ENCODE measurements at places on chromosomes 7 and 10.
A peak's percentile ranks its signal among the peaks of the same experiment; 100 is the strongest.

DNA sequence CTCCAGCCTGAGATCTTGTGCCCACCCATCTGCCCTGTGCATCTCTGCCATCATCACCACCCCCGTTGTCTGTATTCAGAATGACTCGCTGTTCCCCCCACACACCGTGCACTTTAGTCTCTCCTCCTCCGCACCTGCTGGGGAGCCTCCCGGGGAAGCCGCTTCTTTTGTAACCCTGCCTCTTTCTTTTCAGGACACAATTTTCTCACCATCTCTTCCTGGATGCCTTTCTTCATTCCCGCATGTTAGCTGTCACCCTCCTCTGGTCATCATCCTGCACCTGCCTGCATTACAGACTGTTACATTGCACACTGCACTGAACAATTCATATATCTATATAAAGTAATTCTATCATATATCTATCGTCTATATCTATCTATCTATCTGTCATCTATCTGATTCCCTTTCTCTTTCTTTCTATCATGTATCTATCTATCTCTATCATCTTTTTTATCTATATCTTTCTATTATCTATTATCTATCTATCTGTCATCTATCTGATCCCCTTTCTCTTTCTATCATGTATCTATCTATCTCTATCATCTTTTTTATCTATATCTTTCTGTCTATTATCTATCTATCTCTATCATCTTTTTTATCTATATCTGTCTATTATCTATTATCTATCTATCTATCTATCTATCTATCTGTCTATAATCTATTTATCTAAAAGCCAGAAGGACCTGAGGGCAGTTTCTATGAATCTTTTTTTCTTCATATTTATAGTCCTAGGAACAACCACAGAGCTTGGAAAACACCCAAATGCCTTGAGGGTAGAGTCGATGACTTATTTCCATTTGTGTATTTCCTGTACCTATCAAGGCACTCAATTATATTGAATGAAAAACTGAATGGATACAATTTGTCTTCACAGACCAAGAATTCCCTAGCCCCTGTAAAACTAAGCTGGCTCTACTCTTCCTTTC lies 642.5 kb downstream of the ACTR3B start:
- H3K4me1 ChIP-seq: no peaks in the 10 kb centered on the region
- no peak overlapping the region for H3K4me3 ChIP-seq
- no peak overlapping the region for H3K27ac ChIP-seq
- no peak for DNase-seq
- no peaks in the 10 kb centered on the region for H3K27me3 ChIP-seq

- H3K4me1 ChIP-seq: no peaks in the 10 kb centered on the region
- H3K4me3 ChIP-seq: no peak overlapping the region
- no peaks in the 10 kb centered on the region for H3K27me3 ChIP-seq
- DNase-seq: no peak
- H3K27ac ChIP-seq: no peak overlapping the region
Measured at GRCh38 chr7:53900856-53901528, 641.2 kb upstream of the VSTM2A start.

DNA sequence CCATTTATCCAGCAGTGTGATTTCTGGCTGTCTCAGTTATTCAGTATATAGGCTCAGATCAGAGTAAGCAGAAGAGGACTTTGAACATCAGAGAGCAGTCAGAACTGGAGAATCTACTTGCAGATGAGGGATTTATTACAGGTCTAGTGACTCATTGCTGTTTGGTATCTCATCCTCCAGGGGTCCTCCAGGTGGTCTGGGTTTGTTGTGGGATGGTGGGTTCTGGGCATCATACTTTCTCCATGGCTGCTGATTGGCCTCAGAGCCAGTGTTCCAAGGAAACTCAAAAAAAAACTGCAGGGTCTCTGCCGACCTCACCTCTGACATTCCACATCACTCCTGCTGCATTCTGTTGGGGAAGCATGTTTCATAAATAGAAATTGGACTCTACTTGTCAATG lies 214.8 kb downstream of the CNTNAP2 start:
- H3K4me1 ChIP-seq: no peaks in the 10 kb centered on the region
- H3K4me3 ChIP-seq: no peak overlapping the region
- DNase-seq: no peak
- no peaks in the 10 kb centered on the region for H3K36me3 ChIP-seq

GRCh38 chr7:111437736-111438135 lies 124.6 kb downstream of the IMMP2L start:
- no peaks in the 10 kb centered on the region for H3K4me1 ChIP-seq
- no peak overlapping the region for H3K27ac ChIP-seq
- H3K4me3 ChIP-seq: no peak overlapping the region
- no peak for DNase-seq

DNA sequence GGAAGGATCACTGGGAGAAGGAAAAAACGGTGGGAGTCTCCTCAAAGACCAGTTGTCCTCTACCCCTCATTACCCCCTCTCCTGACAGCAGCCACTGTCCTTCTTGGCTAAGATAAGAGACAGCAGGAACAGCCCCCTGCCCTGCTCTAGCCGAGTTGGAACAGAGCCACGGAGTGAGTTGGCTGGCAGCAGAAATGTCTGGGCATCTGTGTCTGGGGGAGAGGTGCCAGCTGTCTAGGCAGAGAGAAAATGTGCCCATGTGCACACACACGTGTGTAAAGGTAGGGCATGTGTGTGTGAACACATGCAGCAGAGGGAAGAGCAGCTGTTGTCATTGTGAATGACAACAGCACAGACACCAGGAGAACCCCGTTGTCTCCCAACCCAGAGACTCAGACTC lies 9.4 kb upstream of the HILPDA start:
- H3K4me3 ChIP-seq: no peak overlapping the region
- H3K36me3 ChIP-seq: no peaks in the 10 kb centered on the region
- H3K27me3 ChIP-seq: peaks cover 3% of the 10 kb centered on the region
- no peak overlapping the region for H3K27ac ChIP-seq

GRCh38 chr10:127873901-127874470 lies 18.8 kb downstream of the CLRN3 start:
- no peak for DNase-seq
- H3K36me3 ChIP-seq: no peaks in the 10 kb centered on the region
- H3K4me3 ChIP-seq: no peak overlapping the region
- peaks cover 5% of the 10 kb centered on the region for H3K4me1 ChIP-seq
- no peak overlapping the region for H3K27ac ChIP-seq

- no peaks in the 10 kb centered on the region for H3K27me3 ChIP-seq
- no peak for DNase-seq
- no peaks in the 10 kb centered on the region for H3K36me3 ChIP-seq
- no peak overlapping the region for H3K4me3 ChIP-seq
Measured at GRCh38 chr10:115898242-115898641, 374.8 kb downstream of the GFRA1 start.

GRCh38 chr10:133087679-133088178 lies at the start of gene ADGRA1:
Gene ADGRA1 (plus strand): TSS chr10:133087924. CDS start chr10:133088910, 986 bp downstream.
- no peak within 1 kb of the TSS for H3K4me3 ChIP-seq
- no peak within 1 kb of the TSS for H3K27ac ChIP-seq
- peaks cover 19% of the 10 kb centered on the region for H3K27me3 ChIP-seq

DNA sequence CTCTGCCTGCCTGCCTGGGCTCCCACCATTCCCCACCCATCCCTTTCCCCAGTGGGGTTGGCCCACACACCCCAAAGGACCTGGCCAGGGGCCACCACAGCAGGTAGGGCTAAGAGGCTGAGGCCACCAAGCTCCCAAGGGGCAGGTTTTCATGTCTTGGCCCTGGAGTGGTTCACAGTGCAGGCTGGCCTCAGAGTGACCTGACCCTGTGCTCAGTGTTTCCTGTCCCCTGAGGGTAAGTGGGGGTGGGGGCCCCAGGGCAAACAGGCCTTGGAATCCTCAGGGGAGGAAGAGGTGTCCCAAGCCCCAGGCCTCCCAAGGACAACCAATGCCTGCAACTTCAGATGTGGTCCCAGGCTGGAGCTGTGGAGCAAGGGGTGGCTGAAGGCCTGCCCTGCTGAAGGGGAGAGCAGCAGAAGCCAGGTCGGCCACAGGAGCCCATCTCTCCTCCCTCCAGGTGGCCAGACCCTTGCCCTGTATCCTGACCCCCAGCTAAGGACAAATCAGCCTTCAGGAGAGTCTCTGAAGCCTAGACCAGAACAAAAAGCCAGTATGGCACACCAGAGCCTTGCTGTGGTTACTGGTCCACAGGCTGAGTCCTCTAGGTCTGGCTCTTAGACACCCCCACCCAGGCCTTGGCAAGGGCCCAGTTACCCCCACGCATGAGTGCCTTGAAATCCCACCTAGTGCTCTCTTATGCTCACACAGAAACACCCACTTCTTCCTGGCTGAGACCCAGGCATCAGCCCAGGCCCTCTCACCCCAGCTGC lies 27.6 kb downstream of the POLL start:
- peaks cover 17% of the 10 kb centered on the region for H3K27me3 ChIP-seq
- H3K36me3 ChIP-seq: no peaks in the 10 kb centered on the region
- no peak overlapping the region for H3K27ac ChIP-seq
- DNase-seq: no peak

GRCh38 chr7:32905175-32905662 lies 13.7 kb upstream of the KBTBD2 start:
- peak overlapping the region; percentile 85 for H3K4me3 ChIP-seq
- peaks cover 9% of the 10 kb centered on the region for H3K4me1 ChIP-seq
- H3K27me3 ChIP-seq: no peaks in the 10 kb centered on the region
- peak; percentile 67 for DNase-seq
- H3K36me3 ChIP-seq: peaks cover 2% of the 10 kb centered on the region

- no peak overlapping the region for H3K27ac ChIP-seq
- peaks cover 4% of the 10 kb centered on the region for H3K27me3 ChIP-seq
- no peak overlapping the region for H3K4me3 ChIP-seq
- H3K36me3 ChIP-seq: no peaks in the 10 kb centered on the region
Measured at GRCh38 chr10:102832987-102833386, 4.2 kb downstream of the CYP17A1 start.

DNA sequence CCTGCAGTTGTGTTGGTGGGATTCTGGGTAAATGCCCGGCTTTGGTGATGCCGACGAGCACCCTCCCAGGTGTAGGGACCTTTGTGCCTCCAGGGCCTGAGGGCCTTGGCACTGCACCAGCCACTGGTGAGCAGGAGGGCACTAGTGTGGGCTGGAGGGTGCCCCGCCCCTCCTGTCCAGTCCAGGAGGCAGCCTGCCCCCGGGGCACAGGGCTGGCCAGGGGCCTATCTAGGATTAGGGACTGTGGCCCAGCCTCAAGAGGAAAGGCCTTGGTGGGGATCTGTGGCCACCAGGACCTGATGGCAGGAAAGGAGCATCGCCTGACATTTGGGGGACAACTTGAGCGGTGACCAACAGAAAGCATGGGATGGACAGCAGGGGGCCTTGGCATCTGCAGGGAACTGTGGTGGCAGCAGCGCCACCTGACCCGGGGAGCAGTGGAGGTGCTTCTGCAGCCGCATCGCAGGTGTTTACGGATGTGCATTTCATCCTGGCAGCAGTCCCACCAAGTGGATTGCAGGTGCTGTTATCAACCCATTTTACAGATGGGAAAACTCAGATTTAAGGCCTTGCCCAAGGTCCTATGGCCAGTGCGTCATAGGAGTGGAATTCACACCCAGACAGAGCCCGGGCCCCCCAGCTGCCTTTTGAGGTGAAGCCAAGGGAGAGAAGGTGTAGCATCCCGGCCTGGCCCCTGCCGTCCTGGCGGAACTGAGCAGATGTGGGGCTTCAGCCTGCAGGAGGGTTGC lies 11.1 kb downstream of the ZNF316 start:
- H3K27ac ChIP-seq: no peak overlapping the region
- H3K27me3 ChIP-seq: no peaks in the 10 kb centered on the region
- H3K36me3 ChIP-seq: peaks cover 65% of the 10 kb centered on the region
- no peaks in the 10 kb centered on the region for H3K4me1 ChIP-seq

DNA sequence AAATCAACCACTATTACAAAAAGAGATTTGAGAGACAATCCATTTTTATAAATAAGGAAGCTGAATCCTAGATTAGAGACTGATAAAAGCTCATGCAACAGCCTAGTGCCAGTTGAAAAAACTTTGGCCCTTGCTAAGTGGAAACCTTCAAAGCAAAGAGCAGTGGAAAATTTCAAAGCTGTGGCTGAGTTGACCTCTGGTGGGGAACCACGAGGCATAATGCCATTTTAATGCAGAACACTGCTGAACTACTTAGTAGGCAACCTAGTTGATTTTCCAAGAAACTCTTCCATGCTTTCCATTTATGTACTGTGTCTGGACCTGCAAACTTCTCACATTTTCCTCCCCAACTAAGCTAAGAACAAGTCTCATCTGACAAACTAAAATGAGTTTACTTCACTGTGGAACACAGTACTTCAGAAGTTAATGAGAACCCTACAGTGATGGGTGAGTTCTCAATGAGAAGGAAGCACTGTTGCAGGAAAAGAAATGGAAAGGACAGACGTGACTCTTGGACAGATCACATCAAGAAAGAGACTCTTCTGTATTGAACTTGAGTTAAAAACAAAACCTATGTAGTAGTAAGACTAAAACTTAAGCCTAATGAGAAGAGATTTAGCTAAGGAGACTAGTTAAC lies 19.5 kb downstream of the FZD9 start:
- no peak overlapping the region for H3K4me3 ChIP-seq
- no peak for DNase-seq
- H3K27ac ChIP-seq: peak overlapping the region; percentile 14

- no peaks in the 10 kb centered on the region for H3K36me3 ChIP-seq
- DNase-seq: no peak
- no peaks in the 10 kb centered on the region for H3K27me3 ChIP-seq
- no peak overlapping the region for H3K27ac ChIP-seq
- H3K4me3 ChIP-seq: no peak overlapping the region
Measured at GRCh38 chr10:88114368-88114767, 250.9 kb downstream of the PTEN start.

DNA sequence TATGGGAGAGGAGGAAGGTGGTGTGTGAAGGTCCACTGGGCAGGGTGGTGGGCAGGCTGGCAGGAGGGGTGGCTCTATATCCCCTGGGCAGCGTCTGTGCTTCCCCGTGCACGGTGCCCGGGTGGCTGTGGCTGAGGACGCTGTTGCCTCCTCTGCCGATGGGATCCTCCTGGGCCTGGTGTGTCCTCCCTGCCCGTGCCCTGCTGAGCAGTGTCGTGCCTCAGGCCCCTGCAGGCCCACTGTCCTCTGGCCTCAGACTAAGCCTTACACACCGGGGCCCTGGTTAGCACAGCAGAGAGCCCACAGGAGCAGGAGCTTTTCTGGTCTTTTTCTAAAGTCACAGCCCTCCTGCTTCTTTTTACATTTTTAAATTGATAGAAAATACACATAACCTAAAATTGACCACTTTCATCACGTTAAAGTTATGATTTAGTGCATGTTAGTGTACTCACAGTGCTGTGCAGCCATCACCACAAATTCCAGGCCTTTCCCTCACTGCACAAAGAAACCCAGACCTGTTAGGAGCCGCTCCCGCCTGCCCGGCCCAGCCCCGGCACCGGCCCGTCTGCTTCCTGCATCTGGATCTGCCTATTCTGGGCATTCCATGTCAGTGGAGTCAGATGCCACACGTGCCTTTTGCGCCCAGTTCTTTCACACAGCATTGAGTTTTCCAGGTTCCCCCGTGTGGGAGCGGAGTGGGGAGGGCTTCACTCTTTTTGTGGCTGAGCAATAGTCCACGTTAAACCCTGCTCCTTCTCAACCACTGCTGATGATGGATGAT lies 19.4 kb downstream of the PFKFB3 start:
- H3K27me3 ChIP-seq: no peaks in the 10 kb centered on the region
- no peak overlapping the region for H3K27ac ChIP-seq
- H3K36me3 ChIP-seq: peaks cover 27% of the 10 kb centered on the region
- no peak overlapping the region for H3K4me3 ChIP-seq

GRCh38 chr7:135980012-135980551 lies 2.9 kb upstream of the MTPN start:
- H3K4me1 ChIP-seq: peaks cover 50% of the 10 kb centered on the region
- peak overlapping the region; percentile 89 for H3K27ac ChIP-seq
- H3K36me3 ChIP-seq: peaks cover 2% of the 10 kb centered on the region
